ENCODE measurements at places on chromosomes 16 and 17. TPM values are rescaled to one million over a fixed set of nuclear protein-coding genes. Genes with fewer than 3 reads are reported as not detected.

The KRT23 gene
- 7.6 TPM for polyA plus RNA-seq

The SBK1 gene
- polyA plus RNA-seq: not detected

The PRDM7 gene
- polyA plus RNA-seq: not detected

The PRSS53 gene
- 0.17 TPM for polyA plus RNA-seq

The SLFN14 gene
- 0.12 TPM for polyA plus RNA-seq

Data from CD14-positive monocyte (primary cell).